ENCODE measurements at places on chromosomes 13 and 19. TPM values are rescaled to one million over a fixed set of nuclear protein-coding genes. Genes with fewer than 3 reads are reported as not detected.
A peak's percentile ranks its signal among the peaks of the same experiment; 100 is the strongest.

DNA sequence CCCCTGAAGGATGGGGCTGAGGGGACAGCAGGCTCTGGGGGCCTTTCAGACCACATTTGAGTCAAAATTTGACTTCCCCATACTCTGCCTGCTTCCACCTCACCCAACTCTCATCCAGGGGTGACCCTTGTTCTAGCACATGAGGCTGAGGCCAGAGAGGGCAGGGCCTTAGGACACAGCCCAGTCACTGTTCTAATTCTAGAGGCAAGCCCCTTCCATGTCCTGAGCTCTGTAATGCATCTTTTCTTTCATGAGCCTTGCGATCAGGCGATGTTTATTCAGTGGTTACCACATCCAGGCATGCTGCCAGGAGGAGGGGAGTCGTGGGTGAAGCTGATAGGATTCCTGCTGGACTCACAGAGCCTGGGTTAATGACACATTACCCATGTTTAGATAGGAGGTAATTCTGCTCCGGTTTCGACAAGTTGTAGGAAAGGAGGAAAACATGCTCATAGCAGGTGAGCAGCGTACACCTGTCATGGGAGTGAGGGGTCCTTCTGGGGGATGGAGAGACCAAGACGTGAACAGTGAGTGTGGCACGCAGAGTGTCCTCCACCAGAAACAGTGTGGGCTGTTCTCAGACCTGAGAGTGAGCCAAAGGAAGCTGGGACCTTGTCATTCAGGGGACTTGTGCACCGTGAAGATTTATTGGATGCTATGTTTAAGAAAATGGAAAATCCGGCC, 9.3 kb downstream of the RPS9 start:
- peak; percentile 59 for DNase-seq

DNA sequence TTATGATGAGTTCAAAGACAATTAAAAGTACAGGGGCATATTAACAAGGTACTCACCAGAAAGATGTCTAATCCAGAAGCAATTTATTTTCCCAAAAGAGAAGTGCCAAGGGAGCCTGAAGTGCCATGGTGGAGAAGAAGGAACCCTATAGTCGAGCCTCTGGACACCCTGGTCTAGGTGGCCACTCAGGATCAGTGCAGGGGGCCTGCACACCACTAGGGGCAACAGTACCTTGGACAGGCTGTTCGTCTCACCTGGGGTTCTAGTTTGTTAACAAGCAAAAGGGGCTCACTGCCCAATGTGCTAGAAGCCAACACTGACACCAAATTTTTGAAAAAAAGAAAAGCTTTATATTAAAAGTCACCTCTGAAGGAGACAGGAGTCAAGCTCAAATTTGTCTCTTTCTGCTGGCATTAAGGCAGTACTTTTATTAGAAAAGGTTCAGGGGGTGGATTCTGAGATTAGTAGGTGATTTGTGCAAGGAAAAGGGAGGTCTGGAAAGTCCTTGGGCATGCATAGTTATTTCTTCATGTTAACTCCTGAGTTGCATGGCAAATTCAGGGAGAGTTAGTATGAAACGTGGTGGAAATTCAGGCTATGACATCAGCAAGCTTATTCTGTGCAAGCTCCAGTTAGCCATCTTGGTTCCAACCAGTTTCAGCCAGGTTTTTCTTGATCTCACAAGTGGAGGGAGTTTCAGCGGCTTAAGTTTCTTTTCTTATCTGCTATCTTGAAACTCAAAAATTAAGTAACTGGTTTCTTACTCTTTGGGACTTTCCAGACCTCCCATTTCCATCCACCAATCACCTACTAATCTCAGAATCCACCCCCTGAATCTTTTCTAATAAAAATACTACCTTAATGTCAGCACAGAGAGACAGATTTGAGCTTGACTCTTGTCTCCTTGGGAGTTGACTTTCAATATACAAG, 884 bp upstream of the CBY2 start:
- DNase-seq = no peak

DNA sequence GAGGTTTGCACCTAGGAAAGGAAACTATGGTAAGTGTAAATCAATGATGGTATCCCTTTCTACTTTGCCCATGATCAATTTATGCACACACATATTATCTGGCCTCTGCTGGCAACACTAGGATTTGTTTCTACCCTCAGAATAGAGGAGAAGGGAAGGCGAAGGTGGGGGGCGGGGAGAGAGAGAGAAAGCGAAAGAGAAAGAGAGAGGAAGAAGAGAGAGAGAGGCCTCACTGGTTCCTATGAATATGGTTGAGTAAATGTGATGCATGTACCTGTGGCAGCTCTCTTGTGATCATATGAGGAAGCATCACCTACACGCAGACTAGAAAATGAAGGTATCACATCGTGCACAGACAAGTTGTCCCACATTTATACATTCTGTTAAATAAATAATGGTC, 882.0 kb upstream of the SLITRK6 start:
- no peak for DNase-seq

DNA sequence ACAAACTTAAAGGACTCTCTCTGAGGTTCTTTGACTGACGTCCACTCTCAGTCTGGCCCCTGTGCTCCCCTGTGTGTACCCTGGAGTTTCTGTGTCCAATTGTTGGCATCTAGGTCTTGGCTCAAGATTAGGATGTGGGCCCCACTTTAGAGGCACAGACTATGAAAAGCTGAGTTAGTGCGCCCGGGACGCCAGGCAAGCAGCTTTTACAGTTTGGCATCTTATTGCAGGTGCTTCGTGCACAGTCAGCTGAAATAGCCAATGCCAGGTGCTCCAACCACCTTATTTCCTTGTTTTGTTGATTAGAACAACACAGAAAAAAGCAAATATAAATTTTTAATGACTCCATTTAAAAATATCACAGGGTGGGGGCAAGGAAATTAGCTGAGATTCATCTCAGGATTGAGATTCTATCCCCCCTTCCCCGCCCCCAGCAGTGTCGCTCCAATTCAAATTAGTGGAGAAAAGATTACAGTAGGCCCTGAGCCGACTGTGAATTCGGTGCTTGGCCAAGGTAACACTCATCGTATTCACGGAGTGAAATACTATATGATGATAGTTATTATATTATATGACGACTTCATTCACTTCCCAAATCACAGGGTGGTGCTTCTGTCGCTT, 4.3 kb downstream of the SOX1 start:
- no peak for DNase-seq

DNA sequence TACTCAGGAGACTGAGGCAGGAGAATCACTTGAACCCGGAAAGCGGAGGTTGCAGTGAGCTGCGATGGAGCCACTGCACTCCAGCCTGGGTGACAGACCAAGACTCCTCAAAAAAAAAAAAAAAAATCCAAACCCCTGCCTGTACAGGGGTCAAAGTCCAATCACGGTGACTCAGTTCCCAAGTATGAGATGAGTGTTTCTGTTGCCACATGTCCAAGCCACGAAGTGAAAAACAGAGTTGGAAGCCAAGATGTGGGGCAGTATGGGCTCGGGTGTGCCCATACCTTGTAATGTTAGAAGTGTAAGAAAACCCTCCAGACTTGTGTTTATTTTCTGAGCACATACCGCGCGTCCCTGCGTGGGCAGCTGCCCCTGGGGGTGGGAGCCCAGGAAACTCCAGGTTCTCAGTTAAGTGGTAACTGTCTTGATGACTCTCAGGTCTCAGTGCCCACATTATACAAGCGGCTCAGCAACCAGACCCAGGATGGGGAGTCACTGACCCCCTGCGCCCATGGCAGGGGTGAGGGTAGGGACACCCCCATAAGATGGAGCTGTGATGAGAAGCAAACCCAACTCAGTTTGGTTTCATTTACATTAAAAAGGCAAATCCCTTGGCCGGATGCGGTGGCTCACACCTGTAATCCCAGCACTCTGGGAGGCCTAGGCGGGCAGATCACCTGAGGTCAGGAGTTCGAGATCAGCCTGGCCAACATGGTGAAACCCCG, 1.2 kb upstream of the GPX4 start:
- no peak for DNase-seq

DNA sequence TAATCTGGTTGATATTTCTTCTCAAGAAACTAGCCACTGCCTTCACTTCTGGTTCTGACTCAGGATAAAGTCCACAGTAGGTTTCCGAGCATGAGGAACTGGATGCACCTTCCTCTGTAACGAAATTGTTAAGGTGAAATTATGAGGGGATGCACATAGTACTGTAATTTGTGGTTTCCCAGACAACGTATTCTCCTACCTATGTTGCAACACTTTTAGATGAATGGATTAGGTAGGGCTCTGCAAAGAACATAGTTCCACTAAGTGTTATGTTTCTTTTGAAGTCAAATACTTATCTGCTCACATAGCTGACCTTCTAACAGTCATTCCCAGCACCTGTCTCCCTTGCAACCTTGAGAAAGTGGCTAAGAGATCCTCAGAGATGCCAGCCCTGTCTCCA, 5.7 kb upstream of the ZC3H13 start:
- no peak for DNase-seq

GRCh38 chr19:23190341-23190740, 59.9 kb downstream of the ZNF724 start:
- DNase-seq = no peak

- no peak for DNase-seq
Measured at GRCh38 chr19:16862826-16863415, 25.9 kb upstream of the F2RL3 start.

DNA sequence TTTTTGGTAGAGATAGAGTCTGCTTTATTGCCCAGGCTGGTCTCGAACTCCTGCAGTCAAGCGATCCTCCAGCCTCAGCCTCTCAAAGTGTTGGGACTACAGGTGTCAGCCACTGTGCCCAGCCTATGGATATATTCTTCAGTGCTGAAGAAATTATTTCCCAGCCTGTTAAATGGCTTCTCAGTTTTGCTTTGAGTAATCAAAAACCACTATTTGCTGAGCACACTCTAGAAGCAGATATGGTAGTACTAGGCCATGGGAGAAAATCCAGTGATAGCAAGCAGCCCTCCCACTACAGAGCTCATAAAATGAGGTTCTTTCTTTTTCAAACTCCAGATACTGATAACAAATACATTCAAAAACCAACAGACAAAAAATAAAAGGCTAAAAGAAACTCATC, 80.6 kb upstream of the CLDN10 start:
- DNase-seq = no peak

DNA sequence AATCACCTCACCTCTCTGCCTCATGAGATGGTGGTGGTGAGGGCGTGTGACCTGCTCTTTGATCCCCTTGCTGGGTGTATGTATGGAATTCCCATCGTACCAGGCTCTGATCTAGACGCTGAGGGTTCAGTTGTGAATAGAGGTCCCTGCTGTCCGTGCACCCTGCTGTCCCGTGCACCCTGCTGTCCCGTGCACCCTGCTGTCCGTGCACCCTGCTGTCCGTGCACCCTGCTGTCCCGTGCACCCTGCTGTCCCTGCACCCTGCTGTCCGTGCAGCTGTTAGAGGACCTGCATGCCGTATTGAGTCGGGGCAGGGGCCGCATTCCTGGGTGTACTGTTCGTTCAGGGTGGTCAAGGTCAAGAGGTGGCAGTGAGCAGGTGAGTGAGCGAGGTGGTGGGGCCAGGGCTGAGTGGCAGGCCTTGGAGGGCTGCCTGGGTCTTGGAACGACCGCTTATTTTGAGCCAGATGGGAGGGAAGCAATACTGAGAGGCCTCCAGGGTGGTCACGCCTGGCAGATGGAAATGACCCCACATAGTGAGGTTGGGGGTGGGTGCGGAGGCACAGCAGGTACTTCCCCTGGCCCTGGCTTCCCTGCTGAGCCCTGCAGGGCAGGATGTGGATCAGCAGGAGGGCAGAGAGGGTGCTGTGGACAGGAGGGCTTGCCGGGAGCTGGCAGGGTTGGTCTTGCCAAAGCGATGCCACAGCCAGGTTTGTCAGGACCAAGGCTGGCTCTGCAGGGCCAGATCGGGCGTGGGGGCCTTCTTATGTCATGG, 4.6 kb upstream of the EPN1 start:
- no peak for DNase-seq

- no peak for DNase-seq
Measured at GRCh38 chr13:49812812-49813211, 20.3 kb upstream of the KPNA3 start.

DNA sequence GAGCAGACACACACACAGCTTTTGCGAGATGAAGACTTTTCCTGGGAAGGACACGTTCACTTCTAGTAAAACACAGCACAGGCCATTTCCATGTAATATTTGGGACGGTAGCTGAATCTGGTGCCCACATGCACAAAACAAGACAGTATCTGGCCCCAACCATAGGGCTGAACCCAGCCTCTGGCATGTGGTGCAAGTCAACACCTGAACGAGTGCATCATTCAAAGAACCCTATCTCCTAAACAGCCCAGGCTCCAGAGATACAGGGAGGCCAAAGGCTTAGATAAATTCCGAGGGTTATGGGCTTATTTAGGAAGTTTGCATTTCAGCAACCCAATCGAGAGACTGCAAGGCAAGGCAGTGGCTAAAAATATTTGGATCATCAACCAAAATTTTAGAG, 2.7 kb upstream of the TFDP1 start:
- DNase-seq = no peak

DNA sequence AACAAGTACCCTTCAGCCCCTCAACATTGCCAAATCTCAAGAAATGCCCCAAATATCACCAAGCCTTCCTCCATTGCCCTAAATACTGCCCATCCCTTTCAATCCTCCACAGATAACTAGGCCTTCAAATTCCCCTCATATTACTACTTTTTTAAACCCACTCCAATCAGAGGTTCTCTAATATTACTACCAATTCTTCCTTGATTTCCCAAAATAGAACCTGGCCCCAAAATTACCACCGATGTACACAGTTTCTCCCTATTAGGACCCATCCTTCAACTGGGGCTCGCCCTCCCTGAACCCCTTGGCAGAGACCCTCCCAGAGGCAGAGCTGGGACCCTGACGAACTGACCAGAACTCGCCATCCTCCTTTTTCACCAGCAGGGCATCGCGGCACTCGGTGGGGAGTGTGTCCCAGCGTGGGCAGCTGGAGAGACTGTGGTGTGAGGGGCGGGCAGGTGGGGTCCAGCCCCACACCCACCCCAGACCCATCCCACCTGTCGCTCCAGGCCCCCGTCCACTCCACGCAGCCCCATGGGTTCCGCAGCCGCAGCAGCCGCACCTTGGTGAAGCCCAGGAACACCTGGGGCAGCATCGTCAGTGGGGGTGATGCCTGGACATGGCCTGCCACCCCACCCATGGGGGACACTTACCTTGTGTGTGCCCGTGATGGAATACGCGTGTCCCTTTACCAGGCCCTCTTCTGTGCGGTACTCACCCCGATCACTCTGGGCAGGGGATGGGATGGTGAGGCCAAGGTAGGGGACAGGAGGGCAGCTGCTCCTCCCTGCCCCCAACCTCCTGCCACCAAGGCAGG, 6.1 kb downstream of the CAPN12 start:
- no peak for DNase-seq

KASH5 gene
- not detected for total RNA-seq

C1QTNF9B gene
- total RNA-seq = not detected

TRIP10 gene
- total RNA-seq = 3.0 TPM

CDC42EP5 gene
- total RNA-seq = 1.2 TPM

ACER1 gene
- total RNA-seq = not detected

CGB5 gene
- total RNA-seq = not detected

MUC16 gene
- not detected for total RNA-seq

ZNF723 gene
- total RNA-seq = not detected

CRB3 gene
- not detected for total RNA-seq

All from occipital lobe (tissue), 3 donors.